Muscle of leg (tissue), 16 donors: ENCODE measurements at places on chromosomes 7 and 10. TPM values are rescaled to one million over a fixed set of nuclear protein-coding genes. Genes with fewer than 3 reads are reported as not detected.

The HOXA11 gene
- total RNA-seq: 4.7 TPM

The GBX1 gene
- total RNA-seq: 0.44 TPM

The CLRN3 gene
- 0.09 TPM for total RNA-seq

The ZCWPW1 gene
- 5.2 TPM for total RNA-seq

The FAM25A gene
- not detected for total RNA-seq

The WAC gene
- total RNA-seq: 50.5 TPM

DNA sequence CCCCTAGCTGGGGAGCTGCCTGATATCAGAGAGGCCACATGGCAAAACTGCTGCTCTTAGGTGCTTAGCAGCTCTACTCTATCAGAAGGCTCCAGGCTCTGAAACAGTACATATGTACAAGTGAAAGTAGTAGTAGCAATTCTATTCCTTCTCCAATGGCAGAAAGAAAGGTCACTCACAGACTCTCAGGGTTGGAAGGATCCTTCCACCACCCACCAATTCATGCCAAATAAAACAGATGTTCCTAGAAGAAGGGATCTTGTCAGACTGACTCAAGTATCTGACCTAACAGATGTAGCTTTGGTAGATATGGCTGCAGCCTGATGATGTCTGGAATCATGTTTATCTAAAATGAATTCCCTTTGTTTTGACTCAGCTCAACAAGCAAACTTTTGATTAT, 8.0 kb upstream of the ALDH18A1 start:
- no peak for DNase-seq

- no peak for DNase-seq
Observed at GRCh38 chr10:49556723-49557122, 17.8 kb upstream of the ERCC6 start.

DNA sequence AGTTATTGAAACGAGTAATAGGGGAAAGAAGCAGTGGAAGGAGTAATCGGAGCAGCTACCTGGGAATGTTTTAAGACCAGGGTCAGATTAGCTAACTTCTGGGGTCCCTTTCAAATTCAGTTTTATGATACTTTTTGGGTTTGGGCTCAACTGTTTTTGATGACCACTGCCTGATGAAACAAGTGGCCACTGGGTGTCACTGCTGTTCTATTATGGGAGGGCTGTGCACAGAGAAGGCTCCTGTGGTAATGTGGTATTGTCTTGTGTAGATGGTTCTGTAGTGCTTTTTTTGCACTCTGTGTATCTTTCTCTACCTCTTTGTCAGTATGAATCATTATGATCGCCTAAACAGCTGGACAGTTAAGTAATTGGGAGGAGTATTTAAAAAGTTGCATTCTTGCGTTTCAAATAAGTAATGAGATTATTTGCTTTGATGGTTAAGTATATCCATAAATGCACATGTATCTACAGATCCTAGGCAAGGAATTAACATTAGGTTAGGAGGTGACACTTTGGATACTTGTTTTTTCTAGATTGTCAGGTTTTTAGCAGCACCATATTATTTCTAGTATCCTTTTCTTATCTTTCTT, 128.4 kb downstream of the ABCA13 start:
- peak; percentile 74 for DNase-seq

- DNase-seq: peak; percentile 54
Observed at GRCh38 chr10:72065439-72066025, 22.8 kb downstream of the SPOCK2 start.

DNA sequence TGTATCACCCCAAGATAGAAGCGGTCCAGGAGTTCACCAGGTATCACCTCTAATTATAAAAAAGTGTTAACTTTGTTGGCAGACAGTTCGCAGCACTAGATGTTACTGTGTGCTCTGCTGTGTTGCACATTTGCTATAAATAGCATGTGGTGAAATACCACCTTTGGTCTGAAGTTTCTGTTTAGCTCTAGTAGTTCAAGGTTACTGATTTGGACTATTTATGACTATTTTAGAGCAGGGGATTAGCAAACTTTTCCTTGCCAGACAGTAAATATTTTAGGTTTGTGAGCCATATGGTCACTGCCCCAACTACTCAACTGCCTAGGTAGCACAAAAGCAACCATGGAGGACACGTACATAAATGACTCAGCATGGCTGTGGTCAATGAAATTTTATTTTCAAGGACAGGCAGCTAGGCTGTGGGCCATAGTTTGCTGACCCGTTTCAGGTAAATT, 16.5 kb downstream of the DENND10 start:
- no peak for DNase-seq

- no peak for DNase-seq
Observed at GRCh38 chr7:82384779-82385178, 58.8 kb downstream of the CACNA2D1 start.
